ENCODE measurements at places on chromosomes 5 and 9.

DNA sequence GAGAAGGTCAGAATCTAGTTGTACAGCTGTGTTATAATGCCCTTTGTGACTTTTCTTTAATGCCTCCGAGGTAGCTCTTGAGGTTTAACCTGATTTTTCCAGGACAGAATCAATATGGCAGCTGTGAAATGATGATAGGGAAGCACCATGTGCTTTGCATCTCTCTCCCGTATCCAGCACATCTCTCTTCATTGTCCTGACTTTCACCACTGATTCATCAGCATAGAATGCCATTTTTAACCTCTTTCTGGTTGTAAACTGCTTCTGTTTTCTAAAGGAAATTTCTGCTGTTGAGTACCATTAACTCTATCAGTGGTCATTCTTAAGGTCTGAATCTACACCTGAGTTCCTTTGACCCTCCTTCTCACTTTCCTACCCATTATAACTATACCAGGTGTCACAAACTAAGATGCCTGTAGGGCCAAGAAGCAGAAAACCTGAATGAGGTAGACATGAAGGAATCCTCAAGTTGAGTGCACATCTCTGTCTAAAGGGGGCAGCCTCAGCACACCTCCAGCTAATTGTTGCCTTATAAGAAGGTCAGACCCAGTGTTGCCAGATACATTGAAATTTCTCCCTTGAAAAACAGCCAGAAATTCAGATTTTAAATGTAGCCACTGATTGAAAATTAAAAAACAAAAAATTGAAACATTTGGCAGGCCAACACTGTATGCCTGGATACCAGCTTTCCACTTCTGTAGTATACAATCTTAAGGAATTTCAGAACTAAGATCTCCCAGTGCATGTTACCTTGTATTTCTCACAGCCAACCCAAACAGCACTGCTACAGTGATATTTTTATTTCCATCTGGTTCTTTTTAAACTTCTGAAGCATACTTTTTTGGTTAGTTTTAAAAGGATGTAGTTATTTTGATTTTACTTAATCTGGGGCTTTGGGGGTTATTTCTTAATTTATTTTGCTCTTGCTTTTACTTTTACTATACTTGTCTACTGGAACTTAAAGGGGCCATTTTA is 35.8 kb upstream of the TLX3 start:
- DNase-seq, result no peak

GRCh38 chr9:81224166-81225081 is 464.9 kb downstream of the TLE1 start:
- DNase-seq, result no peak

GRCh38 chr5:83509540-83509939 is 38.0 kb downstream of the VCAN start:
- no peak for DNase-seq

DNA sequence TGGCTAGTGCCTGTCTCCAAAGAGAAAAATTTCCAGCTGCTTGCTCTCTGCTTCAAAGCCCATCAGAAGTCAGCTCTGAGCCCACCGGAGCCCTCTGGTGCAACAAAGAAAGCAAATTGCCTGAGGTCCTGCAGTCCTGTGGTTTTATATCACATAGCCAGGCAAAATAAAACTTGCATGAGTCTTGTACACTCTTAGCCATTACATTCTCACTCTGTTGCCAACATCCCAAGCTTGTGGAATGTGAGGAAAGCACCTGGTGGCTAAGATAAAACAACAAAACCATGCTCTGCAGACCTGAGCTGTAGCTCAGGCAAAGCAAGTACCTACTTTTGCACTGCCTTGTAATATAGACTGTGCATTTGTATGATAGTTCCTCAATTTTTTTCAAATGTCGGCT is 133.7 kb downstream of the GPBP1 start:
- DNase-seq, result no peak

GRCh38 chr5:27722337-27722736 is 684.0 kb upstream of the CDH9 start:
- no peak for DNase-seq

DNA sequence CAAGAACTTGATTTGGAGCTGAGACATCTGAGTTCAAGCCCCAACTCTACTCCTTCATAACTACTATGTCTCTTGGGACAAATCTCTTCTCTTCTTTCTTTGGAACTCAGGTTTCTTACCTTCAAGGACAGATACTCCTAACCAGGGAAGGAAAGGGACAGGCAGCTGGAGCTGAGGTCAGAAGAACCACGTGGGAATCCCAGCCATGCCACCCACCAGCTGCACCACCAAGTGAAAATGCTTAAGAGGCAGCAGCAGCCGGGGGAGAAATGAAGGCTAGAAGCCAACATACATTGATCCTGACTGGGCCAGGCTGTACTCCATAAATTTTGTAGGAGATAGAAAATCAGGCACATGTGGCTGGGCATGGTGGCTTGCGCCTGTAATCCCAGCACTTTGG is 9.6 kb upstream of the OR5C1 start:
- DNase-seq, result no peak

DNA sequence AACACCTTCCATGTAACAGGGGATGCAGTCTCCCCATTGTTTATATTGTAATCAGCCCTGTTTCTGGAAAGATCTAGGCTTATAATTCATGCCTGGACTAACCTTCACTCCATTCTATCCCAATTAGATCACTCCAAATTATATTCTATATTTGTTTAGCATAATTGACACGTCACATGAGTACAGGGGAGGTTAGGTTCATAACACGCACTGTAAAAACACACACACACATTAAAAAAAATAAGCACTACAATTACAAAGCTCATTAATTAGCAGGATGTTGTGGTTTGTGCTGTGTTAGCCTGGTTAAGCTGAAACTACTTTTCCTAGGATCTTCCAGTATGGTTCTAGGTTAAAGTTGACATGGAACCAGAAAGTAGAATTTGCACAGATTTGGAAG is 126.0 kb downstream of the MLLT3 start:
- no peak for DNase-seq

DNA sequence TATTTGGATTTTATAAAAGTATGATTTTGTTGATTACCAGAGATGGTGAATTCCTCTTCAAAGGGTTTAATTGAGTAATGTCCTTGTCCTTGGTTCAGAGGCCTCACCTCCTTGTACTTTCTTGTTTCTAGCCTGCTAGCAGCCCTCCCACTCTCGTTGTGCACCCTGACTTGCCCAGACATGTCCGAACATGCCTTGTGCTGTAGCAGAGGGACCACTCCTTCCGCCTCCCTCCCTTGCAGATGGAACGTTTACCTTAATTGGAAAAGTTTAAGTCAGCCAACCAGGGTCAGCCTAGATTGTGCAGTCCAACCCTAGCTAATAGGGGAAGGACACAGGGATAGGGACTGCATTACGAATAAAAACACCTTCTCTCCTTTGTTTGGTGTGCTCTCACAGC is 406.9 kb upstream of the NMUR2 start:
- no peak for DNase-seq

DNA sequence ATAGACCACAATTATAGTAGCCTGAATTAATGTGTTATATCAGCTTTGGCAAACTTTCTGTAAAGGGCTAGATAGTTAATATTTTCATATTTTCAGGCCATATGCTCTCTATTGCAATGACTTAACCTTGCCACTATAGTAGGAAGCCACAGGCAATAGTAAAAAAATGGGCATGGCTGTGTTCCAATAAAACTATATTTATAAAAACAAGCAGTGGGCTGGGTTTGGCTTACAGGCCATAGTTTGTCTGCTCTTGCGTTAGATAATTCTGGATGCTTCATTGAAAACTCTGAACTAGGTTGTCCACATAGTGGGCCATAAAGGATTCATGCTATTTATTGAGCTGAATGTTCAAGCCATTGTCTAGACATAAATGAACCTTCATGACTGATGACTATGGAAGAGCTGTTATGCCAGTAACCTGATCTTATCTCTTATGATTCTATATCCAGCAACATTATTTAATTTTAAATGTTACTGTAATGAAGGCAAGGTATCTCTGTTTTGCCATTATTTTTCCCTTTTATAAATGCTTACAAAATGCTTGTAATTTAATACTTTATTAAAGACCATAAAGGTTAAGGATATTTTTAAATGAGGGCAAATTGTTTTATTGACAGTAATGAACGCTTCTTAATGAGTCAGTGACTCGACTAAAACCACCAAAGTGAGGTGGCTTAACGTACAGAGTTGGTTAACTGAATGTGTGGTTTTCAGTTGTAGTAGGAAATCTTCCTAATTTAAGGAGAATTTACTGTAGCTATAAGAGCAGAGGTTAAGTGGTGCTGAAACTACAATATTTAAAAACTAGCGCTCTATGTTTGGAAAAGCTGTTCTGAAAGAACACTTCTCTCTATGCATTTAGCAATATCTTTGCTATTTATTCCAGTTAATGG is 560.6 kb downstream of the PRR16 start:
- no peak for DNase-seq

GRCh38 chr9:9753266-9753665 is 859.5 kb downstream of the PTPRD start:
- no peak for DNase-seq

Data from AG09309 (cell line).